T-helper 1 cell (primary cell): ENCODE measurements at places on chromosomes 12 and 14.

DNA sequence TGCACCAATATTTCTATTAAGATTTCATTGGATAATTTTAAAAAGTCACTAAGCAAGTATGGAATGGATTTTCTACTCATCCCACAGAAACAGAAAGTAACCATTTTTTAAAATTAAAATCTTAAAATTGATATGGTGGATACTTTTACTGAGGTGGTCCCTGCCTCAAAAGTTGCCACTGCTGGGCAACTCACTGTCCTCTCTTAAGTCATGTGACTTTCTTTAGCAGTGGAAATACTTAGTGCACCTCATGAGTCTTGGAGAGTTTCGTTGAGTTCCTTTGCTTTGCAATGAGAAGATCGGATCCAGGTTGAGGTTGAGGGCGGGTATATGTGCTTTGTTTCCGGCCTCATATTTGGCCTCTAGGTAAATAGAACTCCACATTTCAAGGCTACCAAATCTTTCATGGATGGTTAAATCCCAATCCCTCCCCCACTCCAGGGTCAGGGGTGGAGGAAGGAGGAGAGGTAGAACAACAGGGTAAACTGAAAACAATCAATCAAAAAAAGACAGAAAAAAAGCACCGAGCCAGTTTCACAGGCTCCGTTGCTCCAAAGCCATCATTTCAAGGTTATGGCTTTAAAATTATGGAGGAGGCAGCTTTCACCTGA is 39.5 kb upstream of the DUSP6 start:
- no peak for DNase-seq

DNA sequence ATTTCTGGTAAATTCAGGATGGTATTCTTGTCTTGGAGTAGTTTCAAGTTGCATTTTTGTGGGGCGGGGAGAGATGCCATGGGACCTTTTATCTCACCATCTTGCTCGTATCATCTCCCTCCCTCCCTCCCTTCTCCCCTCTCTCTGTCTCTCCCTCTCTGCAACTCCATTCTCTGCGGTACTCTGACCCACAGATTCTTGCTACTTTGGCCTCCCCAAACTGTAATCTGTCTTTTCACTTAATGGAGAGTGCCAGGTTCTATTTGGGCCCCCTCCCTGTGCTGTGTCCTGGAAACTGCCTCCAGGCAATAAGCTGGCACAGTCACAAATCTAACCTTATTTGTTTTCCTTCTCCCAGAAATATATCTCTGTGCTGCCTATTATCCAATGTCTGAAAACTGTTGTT is 175.2 kb downstream of the PAWR start:
- no peak for DNase-seq

DNA sequence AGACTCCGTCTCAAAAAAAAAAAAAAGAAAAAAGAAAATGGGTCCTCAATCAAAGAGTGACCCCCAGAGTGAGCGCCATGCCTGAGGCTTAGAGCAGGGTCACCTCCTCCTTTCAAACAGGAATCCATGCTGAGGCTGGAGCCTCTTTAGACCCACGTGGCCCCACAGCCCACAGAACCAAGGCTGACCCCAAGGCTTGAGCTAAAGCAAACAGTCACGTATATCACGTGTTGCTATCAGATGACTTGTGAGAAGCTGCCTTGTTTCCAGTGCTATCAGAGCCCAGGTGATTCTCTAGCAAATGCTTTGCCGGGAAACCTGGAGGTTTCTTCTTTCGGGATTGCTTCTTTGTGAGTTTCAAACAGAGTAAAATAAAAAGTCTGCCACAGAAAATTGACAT is 31.7 kb upstream of the DYNC1H1 start:
- no peak for DNase-seq

- DNase-seq = no peak
Observed at GRCh38 chr14:23580948-23581281, 2.3 kb upstream of the JPH4 start.

DNA sequence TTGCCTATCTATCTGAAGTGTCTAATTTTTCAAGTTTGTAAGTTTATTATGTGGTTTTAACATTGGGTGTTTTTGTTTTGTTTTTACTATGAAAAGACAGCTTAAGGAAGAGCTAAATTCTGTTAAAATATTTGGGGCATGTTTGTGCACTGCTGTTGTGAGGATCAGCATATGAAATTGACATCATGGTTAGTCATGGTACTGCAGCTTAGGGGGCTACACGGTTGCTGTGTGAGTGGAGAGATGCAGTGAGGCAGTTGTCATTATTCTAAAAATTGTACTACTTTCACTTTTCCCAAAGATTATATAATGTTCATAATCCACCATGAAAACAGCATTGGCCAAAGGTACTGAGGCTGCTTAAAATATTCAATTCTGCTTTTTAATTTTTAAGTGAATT is 49.0 kb downstream of the ZC3H14 start:
- no peak for DNase-seq

GRCh38 chr12:84660139-84660538 is 252.5 kb downstream of the SLC6A15 start:
- DNase-seq = no peak

GRCh38 chr14:49692193-49692757 is 645 bp upstream of the KLHDC1 start:
- no peak for DNase-seq

DNA sequence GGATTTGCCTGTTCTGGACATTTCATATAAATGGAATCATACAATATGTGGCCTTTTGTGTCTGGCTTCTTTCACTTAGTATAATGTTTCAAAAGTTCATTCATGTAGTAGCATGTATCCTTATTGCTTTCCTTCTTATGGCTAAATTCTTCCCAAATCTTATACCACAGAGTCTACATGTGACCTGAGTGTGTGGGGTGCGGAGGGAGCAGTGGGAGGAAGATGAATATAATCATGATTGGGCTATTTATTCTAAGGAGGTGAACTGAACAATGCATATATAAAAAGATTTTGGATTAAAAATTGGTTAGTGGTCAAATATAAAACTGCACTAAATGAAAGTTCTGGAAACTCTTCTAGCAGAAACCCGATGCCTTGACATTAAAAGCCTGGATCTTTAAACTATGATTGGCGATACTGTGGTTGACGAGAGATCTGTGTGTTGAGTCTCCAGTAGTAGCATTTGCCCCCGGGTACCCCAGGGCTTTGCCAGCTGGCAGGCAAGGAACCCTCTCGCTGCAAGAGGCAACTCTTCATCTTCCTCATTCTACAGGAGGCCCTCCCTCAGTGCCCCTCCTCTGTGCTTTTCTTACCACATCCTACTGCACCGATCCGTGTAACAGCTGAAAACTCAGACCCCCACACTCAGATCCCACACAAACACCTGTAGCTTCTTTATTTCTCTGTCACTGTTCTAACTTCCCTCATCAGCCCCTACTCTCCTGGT is 2.6 kb downstream of the CYP46A1 start:
- no peak for DNase-seq

GRCh38 chr12:108649126-108649525 is 15.4 kb upstream of the SELPLG start:
- no peak for DNase-seq

DNA sequence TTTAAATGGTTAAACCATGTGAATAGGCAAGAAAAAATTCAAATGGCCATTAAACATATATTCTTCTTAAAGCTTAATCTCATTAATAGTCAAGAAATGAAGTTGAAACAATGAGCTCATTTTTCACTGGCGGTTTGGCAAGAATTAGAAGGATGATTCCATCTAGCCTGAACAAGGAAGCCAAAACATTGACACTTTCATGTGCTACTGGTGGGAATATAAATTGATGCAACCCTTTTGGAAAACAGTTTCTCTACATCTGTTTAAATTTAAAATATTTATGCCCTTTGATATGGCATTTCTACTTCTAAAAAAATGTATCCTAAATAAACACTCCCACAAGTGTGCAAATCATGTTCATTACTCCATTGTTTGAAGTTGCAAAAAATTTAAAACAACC is 174.7 kb upstream of the HIF1A start:
- DNase-seq = no peak

DNA sequence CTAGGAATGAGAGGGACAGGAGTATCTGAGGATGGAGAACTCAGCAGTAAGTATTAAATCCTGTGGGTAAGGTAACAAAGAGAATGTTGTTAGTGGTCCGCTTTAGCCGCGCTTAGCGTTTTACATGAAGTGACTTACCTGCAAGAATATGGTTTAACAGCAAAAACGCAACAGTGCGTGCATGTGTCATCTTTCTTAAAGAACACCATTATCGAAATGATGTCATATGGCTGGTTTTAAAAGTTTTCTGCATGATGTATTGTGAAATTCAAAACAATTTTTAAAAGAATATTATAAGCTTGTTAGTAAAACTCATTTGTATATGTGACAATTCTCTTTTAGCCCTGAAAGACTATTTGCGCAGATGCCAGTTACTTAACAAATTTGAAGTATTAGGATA is 1.7 kb downstream of the LEMD3 start:
- DNase-seq = no peak

DNA sequence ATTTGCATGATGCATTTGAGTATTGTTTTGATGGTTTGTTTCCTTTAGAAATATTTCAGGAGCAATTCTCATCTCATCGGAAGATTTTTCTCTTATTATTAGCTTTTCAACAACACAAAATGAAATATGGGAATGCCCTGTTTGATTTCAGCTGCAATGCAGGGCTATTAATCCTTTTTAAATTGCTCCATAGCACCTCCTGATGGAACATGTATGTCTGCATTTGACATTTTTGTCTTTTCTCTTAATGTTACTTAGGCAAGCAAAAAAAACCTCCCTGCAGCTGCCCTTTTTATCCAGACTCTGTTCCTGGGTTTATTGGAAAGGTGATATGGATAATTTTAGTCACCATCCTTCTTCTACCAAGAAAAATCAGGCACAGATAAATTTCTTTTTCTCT is 895.8 kb downstream of the RPS29 start:
- no peak for DNase-seq

DNA sequence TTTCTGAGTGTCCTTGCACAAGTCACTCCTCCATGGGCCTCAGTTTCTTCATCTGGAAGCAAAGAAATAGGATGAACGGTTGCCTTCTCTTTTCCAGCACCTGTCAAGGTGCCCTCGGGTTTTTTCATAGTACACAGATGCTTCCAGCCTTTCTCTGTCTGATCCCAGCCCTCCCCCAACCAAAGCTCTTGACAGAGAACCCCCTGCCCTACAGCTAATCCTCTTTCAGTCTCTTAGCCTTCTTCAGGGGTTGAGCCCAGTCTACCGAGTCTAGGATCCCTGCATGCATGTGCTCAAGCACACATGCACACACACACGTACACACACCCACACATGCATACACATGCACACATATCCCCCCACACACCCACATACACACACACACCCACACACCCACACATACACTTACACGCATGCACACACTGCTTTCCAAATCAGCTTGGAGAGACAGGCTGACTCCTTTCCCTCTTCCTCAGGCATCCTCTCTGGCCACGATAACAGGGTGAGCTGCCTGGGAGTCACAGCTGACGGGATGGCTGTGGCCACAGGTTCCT is 4.7 kb downstream of the CDCA3 start:
- no peak for DNase-seq

- DNase-seq = no peak
Observed at GRCh38 chr14:22334275-22334577, 254.8 kb downstream of the DAD1 start.

- no peak for DNase-seq
Observed at GRCh38 chr14:51836417-51836816, 24.0 kb upstream of the GNG2 start.

- no peak for DNase-seq
Observed at GRCh38 chr14:99986396-99986795, 78.8 kb upstream of the EVL start.

GRCh38 chr12:3607039-3607720 is 116.2 kb downstream of the PRMT8 start:
- DNase-seq = no peak

GRCh38 chr12:18320036-18320617 is 58.8 kb downstream of the PIK3C2G start:
- DNase-seq = no peak

GRCh38 chr12:106780010-106780631 is 5.6 kb downstream of the RIC8B start:
- no peak for DNase-seq

GRCh38 chr14:83312511-83312910 is 1778.9 kb upstream of the SEL1L start:
- DNase-seq = no peak

DNA sequence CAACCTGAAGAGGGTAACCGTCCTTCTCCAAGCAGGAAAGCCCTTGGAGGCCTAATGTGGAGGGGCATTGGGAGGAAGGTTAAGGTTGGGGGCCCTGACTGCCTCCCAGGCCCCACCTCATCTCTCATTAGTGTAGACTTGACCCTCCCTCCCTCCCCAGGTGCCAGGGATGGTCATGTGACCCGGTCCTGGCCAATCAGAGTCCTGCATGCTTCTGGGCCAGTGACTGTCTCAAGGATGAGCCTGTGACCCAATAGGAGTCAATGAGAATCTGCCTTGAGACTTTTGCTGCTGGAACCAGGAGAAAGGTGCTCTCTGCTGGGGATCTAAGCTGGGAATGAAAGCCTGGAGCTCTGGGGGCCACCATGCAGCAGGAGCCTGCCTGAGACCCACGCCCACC is 70.8 kb downstream of the NCOR2 start:
- DNase-seq = no peak

DNA sequence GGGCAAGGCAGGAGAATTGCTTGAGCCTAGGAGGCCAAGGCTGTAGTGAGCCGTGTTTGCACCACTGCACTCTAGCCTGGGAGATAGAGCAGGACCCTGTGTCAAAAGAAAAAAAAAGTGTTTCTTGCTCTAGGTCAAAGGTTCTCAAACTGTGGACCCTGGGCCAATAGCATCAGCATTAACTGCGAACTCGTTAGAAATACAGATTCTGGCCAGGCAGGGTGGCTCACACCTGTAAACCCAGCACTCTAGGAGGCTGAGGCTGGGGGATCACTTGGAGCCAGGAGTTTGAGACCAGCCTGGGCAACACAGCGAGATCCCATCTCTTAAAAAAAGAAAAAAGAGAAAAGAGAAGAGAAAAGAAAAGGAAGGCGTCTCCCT is 858 bp downstream of the RILPL2 start:
- no peak for DNase-seq

DNA sequence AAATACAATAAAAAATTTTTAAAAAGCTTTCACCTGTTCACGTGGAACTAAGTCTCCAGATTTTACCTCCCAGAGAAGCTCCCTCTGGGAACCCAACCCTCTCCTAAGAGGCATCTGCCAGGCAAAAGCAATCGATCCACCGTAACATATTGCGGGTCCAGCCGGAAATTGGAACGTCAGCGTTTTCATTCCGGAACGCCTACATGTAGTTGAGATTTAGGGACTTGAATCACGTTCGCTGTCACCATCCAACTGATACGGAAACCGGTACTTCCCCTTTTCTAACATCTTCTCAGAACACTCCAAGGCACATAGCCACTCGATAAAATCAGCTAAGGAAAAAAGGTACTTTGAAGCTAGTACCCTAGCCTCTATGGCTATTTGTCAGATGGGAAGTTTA is 70.3 kb downstream of the COX16 start:
- DNase-seq = no peak

- DNase-seq = no peak
Observed at GRCh38 chr12:3744229-3744901, 8.5 kb downstream of the CRACR2A start.

DNA sequence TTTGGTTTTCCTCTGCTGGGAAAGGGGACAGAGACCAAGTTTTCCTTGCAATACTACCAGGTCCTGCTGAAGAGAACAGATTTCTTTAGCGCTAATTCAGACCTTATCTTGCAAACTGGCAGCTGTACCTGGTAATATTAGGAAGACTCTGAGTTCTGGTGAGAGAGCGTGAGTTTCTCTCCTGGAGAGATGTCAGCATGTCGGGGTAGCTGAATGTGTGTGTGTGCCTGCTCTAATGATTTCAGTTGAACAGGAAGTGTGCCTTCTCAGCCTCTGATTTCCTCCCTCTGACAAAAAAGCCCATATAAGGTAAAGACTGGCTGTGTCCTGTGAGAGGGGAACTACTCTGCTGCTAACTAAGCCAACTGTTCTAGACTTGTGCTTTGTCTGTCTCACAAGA is 10.3 kb upstream of the ERP27 start:
- DNase-seq = no peak
